ENCODE measurements at places on chromosomes 7 and 10.

GRCh38 chr7:84248267-84248666 is 53.7 kb upstream of the SEMA3A start:
- DNase-seq: peak; percentile 20

DNA sequence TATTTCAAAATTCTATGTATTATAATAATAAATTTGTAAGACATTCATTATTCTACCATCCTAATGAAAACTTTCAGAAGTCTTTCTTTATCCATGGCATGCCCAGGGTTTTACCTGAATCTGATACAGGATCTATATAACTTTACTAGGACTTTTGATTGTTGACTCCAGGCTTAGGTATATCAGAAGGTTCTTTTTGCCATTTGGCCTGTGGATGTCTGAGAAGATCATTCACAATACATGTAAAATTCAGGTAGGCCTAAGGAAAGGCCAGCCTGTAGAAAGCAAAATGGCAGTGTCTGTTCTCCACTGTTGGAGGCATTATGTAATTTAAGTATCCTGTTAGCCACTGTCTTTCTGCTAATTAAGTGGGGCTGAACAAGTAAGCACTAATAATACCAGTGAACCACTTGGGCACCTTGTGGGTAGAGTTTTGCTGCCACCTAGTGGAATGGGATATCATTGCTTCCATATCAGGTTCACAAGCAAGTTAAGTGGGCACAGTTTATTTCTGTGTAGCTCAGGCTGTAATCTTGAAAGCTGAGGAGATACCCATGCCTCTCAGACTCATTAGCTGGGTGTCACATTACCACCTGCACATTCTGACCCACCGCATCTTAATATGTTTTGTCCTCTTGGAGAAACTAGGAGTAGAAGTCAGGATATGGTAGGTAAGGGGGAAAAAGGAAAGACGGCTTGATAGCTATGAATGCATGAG is 105.5 kb downstream of the SEPTIN7 start:
- DNase-seq: peak; percentile 78

DNA sequence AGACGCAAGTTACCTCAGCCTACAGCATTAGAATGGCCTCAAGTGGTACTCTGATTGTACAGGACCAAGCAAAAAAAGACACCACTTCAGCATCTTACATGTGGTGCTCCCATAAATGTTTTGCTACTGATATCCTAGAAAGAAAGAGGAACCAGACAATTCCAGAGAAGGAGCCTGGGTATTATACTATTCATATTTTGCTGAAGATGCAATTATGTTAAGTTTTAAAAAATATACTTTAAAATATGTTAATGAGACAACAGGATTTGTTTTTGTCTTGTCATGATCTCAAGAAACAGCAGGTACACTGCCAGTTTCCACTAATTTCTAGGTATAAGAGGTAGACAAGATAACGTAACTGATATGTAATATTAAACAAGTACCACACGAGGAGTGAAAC is 92.6 kb downstream of the JMJD1C start:
- DNase-seq: no peak

DNA sequence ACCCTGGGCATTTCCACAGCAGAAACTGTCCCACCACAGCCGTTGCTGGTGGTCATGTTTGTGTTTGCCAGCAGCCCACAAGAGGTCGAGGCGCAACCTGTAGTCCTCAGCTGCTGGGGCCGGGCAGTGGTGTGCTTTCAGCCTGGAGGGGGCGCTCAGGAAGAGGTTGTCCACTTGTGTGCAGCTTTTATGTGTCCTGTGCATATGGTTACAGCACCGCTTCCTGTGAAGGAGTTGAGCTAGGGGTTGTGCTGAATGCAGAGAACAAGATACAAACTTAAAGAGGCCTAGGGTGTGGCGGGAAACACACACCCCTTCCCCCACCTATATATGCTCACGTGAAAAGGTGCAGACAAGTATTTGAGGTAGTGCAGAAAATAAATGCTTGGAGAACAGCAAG is 29.5 kb upstream of the PFKFB3 start:
- no peak for DNase-seq

GRCh38 chr7:117401293-117402002 is 25.8 kb downstream of the ASZ1 start:
- DNase-seq: peak; percentile 25

DNA sequence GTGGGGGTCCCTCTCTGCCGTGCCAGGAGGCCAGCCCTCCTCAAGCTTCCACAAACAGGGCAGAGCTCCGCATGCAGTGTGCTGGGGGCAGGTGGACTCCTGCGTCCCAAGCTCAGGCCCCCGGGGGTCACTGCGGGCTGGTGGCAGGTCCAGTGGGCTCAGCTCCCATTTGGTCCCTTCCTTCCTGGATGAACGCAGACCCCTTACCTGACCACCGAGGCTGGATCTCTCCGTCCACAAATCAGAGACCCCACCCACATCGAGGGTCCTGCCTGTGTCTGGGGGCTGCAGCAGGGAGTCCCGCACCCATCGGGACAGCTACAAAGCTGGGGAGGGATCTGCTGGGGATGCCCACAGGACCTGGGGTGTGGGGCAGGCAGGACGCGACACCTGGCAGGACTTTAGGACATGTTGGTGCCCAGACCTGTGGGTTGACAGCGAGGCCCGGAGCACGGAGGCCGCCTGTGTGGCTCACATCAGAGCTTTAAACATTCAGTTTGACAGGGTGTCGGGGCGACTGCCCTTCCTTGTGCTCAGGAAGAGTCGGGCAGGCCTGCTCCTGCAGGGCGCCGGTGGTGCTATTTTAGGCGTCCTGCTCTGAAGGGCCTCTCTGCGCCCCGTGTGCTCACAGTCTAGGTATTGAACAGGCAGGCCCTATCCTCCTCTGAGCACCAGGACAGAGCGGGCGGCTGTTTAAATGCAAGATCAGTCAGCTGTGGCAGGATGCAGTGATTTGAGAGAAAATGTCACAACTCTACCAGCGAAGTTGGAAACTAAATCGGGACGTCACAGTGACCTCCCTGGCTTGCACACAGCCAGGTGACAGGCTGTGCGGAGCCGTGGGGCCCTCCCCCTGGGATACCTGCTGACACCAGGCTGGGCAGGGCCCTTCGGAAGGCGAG is 15.9 kb upstream of the CFAP46 start:
- no peak for DNase-seq

- DNase-seq: no peak
These were observed 27.9 kb upstream of the UBE2H start for GRCh38 chr7:129980667-129981066.

DNA sequence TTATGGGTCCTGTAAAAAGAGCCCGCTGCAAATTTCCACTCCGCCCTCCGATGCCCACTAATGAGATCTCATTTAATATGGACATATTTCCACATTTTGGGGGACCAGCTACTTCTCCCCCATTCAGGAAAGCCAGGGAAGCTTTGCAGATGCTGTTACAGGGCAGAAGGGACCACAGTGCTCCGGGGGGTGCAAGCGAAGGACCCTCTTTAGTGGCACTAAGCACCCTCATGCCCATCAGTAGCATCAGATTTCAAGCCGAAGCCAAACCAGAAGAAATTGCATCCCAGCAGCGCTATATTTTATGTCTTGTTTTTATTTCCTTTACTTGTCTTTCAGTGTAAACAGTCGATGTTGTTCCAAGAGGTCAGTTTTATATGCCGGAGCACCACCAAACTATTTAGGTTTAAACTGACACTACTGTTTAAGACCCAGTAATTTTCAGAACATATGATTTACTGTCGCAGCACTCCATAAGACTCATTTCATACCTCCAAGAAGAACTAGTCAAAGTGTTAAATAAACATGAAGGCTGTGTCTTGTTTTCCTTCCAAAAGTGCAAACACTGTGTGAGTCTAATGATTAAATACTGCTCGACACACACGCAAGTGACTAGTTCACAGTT is 122.2 kb upstream of the MGMT start:
- DNase-seq: no peak

- DNase-seq: no peak
These were observed 57.2 kb downstream of the RASGEF1A start for GRCh38 chr10:43209651-43210141.

DNA sequence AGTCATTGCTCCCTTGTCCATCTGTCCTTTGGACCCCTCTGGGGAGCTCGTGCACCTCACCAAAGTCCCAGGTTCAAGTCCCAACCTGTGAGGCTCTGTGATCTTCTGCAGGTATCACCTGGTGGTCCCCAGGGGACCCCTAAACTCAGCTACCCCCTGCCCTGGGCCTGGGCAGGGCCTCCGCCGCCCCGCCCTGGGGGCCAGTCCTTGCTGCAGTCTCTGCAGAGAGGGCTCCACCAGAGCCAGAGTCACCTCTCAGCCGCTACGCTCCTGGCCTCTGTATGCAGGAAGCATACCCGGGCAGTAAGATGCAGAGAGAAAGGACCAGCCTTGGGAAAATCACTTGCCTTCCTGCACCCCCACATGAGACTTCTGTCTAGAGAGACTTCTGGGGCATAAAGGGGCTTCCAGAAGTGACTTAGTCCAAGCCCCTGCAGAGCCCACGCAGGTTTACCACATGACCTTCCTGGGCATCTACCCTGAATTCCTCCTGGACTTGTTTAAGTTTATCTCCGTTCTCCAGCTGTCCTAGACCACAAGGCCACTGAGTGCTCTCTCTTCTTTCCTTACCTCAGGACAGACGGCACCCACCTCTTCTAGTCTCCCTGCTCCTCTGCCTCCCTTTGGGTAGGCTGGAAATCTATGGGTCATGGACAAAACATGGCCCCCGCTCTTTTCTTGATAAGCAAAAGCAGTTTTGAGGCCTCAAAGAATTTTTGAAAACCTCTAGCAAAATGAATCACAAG is 21.2 kb downstream of the CALML5 start:
- no peak for DNase-seq

GRCh38 chr7:116293633-116294032 is 83.3 kb downstream of the TES start:
- no peak for DNase-seq

- no peak for DNase-seq
These were observed 13.0 kb upstream of the INSIG1 start for GRCh38 chr7:155284496-155285274.

DNA sequence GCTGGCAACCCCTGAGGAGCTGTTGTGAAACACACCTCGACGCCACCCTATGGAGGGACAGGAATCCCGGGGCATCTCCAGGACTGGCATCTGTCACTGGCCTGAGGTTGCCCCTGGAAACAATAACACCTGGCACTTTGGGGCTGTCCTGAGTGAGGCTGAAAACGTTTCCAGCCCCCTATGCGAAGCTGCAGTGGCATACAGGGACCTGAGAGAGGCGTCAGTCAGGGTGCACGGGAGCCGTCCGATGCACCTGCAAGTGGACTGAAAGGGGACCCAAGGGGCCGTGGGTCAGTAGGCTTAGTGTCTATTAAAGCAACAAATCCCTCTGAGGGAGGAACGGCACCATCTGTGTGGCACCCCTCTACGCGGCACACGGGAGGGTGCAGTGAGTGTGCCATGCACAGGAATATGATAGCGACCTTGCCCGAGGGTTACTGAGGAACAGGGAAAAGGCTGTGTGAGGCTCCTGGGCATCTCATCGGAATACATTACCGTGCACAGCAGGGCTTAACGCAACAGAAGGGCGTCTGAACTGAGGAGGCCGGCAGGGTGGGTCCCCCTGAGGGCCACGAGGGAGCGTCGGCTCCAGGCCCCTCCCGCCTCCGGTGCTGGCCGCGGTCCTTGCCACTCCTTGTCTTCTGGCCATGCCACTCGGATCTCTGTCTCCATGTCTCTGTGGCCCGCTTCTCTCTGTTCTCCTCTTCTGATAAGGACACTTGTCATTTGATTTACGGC is 50.4 kb downstream of the FOXL3 start:
- no peak for DNase-seq

DNA sequence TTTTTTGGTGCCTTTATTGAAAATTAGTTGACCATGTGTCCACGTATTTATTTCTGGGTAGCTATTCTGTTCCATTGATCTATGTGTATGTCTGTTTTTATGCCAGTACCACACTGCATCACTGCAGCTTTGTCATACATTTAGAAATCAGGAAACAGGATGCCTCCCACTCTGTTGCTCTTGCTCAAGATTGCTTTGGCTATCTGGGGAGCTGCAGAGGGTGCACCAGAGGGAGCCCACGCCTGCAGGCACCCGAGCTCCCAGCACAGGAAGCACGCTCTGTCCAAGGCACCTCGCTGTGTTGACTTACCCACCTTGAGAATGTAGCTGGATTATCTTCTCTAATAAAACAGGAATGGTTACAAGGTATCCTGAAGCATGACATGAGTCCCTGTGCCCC is 301.7 kb downstream of the TCERG1L start:
- DNase-seq: no peak

DNA sequence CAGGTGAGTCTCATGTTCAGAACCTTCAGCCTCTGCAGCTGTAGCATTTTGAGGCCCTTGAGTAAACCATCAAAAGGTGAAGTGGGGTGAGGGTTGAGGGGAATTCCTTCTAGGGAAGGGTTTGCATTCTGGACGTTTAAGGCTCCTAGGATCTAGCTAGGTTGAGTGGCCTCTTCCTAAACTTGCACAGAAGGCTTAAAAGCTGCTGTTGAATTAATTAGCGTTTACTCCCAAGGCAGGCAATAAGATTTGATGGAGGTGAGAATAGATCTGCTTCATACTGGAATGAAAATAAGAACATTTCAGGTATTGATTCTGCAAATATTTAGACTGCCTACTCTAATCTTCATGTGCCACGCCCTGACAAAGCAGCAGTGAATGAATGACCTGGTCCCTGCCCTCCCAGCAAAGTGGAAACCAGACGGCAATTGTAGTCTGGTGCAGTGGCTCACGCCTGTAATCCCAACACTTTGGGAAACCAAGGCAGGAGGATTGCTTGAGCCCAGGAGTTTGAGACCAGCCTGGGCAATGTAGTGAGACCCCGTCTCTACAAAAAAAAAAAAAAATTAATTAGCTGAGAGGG is 11.4 kb upstream of the KPNA7 start:
- DNase-seq: no peak

DNA sequence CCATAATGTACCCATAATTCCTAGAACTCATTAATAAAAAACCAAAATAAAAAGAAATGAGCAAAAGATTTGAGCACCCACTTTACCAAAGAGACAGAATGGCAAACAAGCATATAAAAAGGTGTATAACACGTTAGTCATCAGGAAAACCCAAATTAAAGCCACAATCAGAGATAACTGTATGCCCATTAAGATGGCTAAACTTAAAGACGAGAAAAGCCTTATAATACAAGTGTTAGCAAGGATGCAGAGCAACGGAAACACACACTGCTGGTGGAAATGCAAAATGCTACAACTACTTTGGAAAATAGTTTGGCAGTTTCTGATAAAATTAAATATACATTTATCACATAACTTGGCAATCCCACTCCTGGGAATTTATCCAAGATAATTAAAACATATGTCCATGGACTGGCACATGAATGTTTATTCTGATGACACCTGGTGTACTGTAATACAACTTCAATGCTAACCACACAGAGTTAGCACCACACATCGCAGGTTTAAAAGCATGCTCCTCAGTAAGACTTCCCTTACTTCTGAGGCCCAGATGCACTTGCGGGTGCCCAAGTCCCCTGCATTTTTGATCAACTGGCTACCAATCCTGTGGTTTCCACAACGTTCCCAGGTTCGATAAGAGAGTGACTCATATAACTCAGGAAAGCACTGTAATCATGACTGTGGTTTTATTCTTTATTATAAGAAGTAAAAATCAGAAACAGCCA is 158.6 kb downstream of the SNX13 start:
- DNase-seq: peak; percentile 38

All from bronchial epithelial cell (primary cell).